ENCODE measurements at places on chromosomes 4 and X. TPM values are rescaled to one million over a fixed set of nuclear protein-coding genes. Genes with fewer than 3 reads are reported as not detected.

GRCh38 chrX:21975812-21976211, 35.3 kb downstream of the SMS start:
- DNase-seq, result peak; percentile 48

DNA sequence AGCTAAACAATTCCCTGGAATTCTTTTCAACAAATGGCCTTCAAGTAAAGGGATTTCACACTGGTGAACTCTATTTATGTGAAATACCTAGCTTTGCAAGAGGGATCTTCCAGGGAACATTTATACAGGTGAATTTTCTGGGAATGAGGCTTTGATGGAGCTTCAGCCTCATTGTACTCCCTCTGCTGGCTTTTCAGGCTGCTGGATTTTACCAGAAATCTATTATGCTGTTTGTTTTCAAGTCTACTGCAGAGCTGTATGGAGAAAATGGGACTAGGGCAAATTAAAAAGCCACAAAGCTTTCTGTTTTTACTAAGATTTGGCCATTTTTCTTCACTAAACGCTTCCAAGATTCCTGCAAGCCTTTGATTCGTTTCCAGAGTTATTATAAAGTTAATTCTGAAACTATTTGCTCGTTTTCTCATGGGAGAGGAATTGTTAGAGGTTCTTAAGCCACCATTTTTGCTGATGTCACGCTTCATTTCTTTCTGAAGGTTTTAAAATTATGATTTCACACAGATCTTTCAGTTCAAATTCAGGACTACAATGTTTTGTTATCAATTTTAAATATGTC, 31.6 kb downstream of the KDM6A start:
- DNase-seq, result no peak

DNA sequence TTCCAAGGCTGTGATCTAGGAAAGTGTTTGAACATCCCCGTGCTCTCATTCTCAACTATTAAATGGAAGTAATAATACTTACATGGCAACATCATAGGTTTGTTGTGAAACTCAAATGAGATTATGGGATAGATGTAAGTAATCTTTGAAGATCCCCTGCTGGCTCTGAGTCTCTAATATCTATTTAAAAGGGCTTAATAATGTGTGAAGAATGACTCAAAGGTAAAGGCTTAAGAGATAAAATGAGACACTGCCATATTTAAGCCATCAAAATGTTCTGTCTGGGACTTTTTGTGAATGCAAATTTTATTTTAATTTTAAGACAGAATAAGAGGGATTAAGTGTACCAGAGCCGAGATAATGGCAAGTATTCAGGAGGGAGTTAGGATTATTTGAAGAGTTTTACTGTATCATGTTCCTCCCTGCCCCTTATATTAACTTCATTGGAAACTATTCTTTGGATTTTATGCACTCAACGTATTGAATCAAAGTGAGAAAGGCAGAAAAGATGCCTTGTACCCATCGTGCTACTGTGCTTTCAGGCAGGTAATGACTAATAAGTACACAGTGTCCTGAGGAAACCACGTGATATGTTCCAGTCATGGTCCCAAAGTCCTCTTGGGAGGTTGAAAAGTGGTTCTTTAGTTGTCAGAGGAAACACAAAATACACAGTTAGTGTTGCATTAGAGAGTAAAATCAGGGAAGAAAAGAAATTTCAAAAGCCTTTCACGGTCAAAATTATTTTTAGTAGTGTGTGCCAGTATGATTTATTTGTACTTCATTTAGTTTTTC, 192.4 kb downstream of the RBM46 start:
- DNase-seq, result peak; percentile 62

GRCh38 chr4:23728393-23728792, 161.5 kb downstream of the PPARGC1A start:
- DNase-seq, result no peak

GRCh38 chrX:20056704-20057103, 60.0 kb downstream of the MAP7D2 start:
- DNase-seq, result peak; percentile 8

GRCh38 chr4:4694296-4694772, 152.5 kb upstream of the STX18 start:
- peak; percentile 70 for DNase-seq

DNA sequence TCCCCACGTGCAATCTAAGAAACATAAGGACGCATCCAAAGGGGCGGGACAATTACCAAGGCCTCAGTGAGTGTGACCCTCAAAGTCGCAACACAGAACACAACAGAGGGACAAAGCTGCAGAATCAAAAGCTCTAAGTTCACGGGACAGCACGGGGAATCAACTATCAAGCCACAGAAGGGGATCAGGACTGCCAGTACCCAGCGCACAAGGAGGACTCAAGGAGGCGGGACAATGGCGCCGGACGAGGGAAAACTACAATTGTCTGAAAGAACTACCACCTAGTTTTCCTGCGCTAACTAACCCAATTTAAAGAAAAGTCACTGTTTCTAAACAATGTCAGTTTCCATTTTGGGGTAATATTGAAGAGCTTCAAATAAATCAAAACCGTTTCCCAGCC, 1.3 kb downstream of the FAM53A start:
- no peak for DNase-seq

DNA sequence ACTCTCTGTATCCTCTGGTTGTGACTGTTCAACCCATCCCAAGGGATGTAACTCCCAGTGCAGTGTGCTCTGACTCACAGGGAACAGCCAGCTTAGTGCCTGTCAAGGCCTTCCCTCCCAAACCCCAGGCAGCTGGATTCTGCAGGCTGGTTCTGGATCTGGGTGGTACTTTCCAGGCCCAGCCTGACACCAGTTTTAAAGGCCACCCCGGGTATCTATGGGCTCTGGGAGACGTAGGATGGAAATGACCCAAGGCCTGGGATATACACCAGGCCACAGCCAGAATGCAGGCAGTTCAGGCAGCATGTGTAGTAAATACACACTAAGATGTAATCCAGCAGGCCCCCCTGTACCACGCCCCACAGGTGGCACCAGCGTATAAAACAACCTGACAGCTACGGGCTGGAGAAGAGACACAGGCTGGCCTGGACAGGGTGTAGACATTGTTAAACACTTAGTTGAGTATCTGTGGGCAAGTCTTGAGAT, 64.2 kb downstream of the SPINK2 start:
- peak; percentile 66 for DNase-seq

DNA sequence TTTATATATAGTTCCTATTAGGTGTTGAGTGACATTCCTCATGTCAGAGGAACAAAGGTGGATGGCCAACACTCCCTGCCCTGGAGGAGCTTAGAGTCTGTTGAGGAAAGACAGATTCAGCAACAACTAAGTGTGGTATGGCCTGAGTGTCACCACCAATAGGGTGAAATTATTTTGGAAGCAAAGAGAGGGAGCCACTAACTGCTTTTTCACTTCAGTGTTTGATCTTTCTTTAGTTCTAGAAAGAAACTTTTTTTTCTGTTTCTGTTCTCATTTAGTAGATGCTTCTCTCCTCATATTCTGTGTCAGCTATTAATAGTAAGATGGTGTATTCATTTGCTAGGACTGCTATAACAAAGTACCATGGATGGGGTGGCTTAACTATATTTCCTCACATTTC, 81.5 kb downstream of the ARX start:
- no peak for DNase-seq

JCHAIN gene
- total RNA-seq, result 0.44 TPM

NFKB1 gene
- total RNA-seq, result 21.9 TPM

Data from hepatocyte (in vitro differentiated cells).